Motor neuron (in vitro differentiated cells): ENCODE measurements at places on chromosomes 1 and 21. TPM values are rescaled to one million over a fixed set of nuclear protein-coding genes. Genes with fewer than 3 reads are reported as not detected.

Gene HNRNPU
- 524 TPM in 2 replicates for total RNA-seq

- ATAC-seq = no peak
Measured at GRCh38 chr1:208069908-208070307, 159.0 kb upstream of the CD34 start.

GRCh38 chr21:31752352-31752751, 20.4 kb upstream of the SCAF4 start:
- no peak for ATAC-seq

DNA sequence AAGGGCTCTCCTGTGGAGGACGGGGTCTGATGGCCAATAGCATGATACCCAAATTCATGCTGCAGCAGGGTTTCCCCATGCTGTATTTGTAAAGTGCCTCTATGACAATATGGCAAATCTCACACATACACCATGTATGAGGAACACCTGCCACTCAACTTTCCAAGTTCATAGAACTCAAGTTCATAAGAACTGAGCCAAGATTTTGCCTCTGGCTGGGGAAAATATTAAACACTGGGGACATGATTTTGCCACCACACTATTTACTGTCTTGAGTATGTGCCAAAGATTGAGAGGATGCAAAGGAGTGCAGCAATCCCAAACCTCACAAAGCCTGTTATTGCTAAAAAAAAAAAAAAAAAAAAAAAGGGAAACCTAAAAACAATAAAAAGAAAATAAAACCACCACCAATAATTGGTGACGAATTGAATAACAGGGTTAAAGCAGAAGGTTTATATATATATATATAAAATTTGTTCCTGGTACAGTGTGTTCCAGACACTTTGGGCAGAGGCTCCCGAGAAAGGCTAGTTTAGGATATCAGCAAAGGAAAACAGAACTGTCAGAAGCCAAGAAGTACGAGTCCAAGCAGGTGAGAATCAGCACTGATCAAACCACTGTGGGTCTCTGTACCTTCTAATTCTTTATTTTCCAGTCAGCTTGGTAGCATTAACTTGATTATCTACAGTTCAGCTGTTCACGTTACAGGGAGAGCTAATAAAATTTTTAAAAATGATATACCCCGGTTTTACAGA, 24.3 kb downstream of the ZBTB21 start:
- no peak for ATAC-seq

- no peak for ATAC-seq
Measured at GRCh38 chr1:149997585-149998262, 12.8 kb downstream of the OTUD7B start.
